ENCODE measurements at places on chromosomes 12 and 14.

- no peak for DNase-seq
Observed at GRCh38 chr14:74427651-74428050, 1.6 kb upstream of the SYNDIG1L start.

- DNase-seq = no peak
Observed at GRCh38 chr14:32513571-32514009, 184.5 kb downstream of the AKAP6 start.

- no peak for DNase-seq
Observed at GRCh38 chr12:32264961-32265360, 134.4 kb upstream of the FGD4 start.

GRCh38 chr12:131452444-131452860 lies 258.4 kb upstream of the SFSWAP start:
- DNase-seq = peak; percentile 52

GRCh38 chr12:5582541-5582940 lies 150.6 kb downstream of the NTF3 start:
- DNase-seq = no peak

- no peak for DNase-seq
Observed at GRCh38 chr14:39320318-39320717, 86.6 kb downstream of the MIA2 start.

GRCh38 chr12:92472201-92472600 lies 230.6 kb upstream of the PLEKHG7 start:
- no peak for DNase-seq

- DNase-seq = no peak
Observed at GRCh38 chr14:59890676-59891075, 20.1 kb upstream of the RTN1 start.

DNA sequence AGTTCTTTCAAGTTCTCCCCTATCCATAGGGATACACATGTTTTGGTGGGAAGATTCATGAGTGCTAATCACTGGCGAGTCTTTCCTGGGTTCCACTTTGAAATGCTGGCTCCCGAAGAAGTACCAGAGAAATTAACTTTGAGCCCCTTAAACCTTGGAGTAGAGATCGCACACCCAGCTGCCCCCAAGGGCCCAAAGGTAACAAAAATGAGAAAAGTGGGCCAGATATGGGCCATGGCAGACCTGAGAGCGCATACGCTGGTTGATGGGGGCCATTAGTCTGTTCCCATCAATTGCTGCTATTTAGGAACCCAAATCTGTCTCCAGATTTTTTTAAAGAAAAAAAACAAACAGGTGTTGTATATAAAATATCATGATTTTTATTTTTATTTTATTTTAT lies 2.1 kb downstream of the GSTZ1 start:
- DNase-seq = no peak

DNA sequence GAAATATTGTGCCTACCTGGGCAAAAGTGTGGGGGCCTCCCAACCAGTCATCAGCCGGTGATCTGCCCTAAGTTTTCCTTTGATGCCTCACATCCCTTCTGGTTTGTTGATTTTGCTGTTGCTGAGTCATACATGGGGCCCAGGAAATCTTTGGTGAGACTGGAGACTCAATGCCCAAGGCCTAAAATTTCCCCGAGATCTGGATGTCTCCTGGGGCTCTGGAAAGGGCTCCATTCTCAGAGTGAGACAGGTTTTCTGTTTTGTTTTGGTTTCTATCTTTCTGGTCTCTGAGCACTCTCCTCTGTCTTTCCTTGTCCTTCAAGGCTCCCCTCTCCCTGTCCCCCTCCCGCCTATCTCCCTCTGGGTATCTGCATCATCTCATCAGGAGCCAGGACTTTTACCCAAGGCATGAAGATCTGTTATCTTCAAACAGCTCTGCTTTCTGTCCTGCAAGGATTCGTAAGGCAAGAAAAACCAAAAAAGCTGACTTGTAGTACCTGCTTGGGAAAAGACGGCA lies 152.8 kb upstream of the MAX start:
- peak; percentile 16 for DNase-seq

- no peak for DNase-seq
Observed at GRCh38 chr12:74321381-74321780, 216.3 kb upstream of the ATXN7L3B start.

DNA sequence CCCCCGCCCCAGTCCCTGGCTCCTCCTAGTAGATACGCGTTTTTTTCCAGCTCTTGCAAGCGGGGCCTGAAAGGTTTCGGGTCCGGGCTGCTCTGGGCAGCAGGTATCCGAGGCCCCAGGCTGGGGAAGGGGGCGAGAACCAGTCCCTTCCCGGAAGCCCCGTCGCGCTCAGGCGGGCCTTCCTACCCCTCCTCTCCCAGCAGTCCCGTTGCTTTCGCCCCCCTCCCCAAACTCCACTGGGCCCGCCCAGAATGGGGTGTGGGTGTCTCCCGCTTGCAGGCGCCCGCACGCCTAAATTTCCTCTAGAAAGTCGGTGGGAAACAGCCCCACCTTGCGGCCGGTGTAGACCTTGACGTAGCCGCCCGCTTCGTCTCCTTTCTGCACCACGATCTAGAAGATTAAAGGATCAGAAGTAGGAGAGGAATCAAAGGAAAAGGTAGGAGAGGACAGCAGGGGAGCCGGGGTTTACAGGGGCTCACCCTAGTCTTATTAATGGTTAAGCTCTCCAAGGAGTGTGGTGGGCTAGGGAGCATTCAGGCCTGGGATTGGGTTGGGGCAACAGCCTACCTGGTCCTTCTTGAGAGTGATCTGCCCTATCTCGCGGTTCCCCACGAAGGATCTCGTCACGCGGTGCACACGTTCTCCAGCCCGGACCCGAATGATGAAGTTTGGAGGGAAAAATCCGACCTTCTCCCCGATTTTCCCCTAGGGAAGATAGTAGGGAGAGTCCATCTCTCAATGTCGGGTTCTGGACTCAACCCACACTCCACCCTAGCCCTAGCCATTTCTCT lies 7.3 kb downstream of the STAC3 start:
- peak; percentile 88 for DNase-seq
